CD14-positive monocyte (primary cell): ENCODE measurements at places on chromosomes 7 and 10. TPM values are rescaled to one million over a fixed set of nuclear protein-coding genes. Genes with fewer than 3 reads are reported as not detected.
A peak's percentile ranks its signal among the peaks of the same experiment; 100 is the strongest.

TFAM gene
- polyA plus RNA-seq, result 4.7 and 5.9 TPM in 2 replicates

CRYGN gene
- not detected in 2 replicates for polyA plus RNA-seq

ITGB8 gene
- 0.01 and 0.03 TPM in 2 replicates for polyA plus RNA-seq

CCDC146 gene
- 2.0 and 7.2 TPM in 2 replicates for polyA plus RNA-seq

GBX1 gene
- not detected in 2 replicates for polyA plus RNA-seq

C10orf53 gene
- not detected for polyA plus RNA-seq

OTUD1 gene
- polyA plus RNA-seq, result 18.8 TPM

INA gene
- polyA plus RNA-seq, result not detected in 2 replicates

PHYHIPL gene
- polyA plus RNA-seq, result not detected

KCND2 gene
- not detected for polyA plus RNA-seq

GRCh38 chr10:30763918-30764317 is 134.4 kb upstream of the LYZL2 start:
- DNase-seq, result peak; percentile 17
- H3K4me1 ChIP-seq, result peaks cover 8% of the 10 kb centered on the region
- H3K36me3 ChIP-seq, result no peaks in the 10 kb centered on the region
- H3K27ac ChIP-seq, result no peak overlapping the region
- peak overlapping the region; percentile 38 for H3K4me3 ChIP-seq
- no peaks in the 10 kb centered on the region for H3K27me3 ChIP-seq

DNA sequence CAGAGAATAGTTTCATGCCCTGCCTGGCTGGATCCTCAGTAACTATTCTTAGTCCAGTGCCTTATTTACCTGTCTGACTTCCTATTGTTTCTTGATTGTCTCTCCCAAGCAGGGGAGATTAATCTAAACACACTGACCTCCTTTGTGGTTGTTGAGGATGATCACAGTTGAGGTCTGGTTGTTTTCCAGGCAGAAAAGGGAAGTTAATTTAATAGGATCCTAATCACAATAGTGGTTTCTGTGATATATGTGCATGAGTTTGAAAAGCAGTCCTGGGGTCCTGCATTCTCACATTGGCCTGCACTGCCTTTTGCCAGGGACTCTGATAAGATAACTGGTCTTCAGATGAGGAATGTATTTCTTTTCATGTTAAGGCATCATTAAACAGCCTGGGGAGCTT is 130.1 kb downstream of the SND1 start:
- no peak for DNase-seq
- H3K27me3 ChIP-seq, result no peaks in the 10 kb centered on the region
- H3K4me3 ChIP-seq, result no peak overlapping the region

- no peaks in the 10 kb centered on the region for H3K4me1 ChIP-seq
- no peak overlapping the region for H3K4me3 ChIP-seq
- no peaks in the 10 kb centered on the region for H3K27me3 ChIP-seq
- no peak overlapping the region for H3K27ac ChIP-seq
- H3K36me3 ChIP-seq, result peaks cover 93% of the 10 kb centered on the region
Observed at GRCh38 chr10:92502296-92502808, 71.5 kb downstream of the IDE start.

DNA sequence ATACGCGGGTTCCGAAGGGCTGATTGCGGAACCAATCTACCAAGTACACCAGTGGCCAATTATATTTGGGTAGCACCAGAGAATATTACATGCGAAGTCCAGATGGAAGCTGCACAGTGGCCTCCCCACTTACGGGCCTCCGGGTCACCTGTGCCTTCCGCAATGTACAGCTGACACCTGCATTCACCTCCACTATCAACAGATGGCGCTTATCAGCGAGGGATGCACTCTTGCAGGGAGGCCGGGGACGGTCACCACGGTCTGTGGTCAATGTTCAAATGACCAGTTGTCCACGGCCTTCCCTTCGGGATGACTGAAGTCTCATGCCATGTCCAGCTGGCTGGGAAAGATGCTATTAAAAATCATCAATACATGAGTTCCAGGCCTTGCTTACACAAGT is 47.6 kb downstream of the SLIT1 start:
- H3K36me3 ChIP-seq, result no peaks in the 10 kb centered on the region
- H3K4me3 ChIP-seq, result no peak overlapping the region
- no peaks in the 10 kb centered on the region for H3K27me3 ChIP-seq
- peaks cover 18% of the 10 kb centered on the region for H3K4me1 ChIP-seq
- H3K27ac ChIP-seq, result no peak overlapping the region
- DNase-seq, result no peak

DNA sequence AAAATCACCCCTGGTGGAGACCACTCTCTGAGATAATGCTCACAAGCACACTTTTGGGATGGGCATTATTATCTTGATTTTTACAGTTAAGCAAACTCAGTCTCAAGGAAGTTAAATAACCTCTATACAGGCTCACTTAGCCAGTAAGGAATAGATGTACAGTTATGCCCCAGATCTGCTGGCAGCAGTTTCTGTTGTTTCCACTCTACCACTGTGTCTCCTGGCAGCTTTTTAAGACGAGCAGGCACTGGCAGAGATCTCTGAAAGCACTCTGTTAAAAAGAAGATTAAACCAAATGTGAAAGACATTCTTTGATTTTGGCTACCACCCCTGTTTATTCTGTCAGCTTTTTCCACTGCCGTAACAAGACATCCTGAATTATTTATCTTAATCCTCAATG is 73.2 kb downstream of the SRI start:
- H3K4me3 ChIP-seq, result no peak overlapping the region
- H3K27ac ChIP-seq, result no peak overlapping the region
- H3K4me1 ChIP-seq, result no peaks in the 10 kb centered on the region
- no peak for DNase-seq
- H3K36me3 ChIP-seq, result no peaks in the 10 kb centered on the region
- no peaks in the 10 kb centered on the region for H3K27me3 ChIP-seq

GRCh38 chr7:112449353-112449752 is 907 bp upstream of the IFRD1 start:
- H3K27ac ChIP-seq, result peak overlapping the region; percentile 97
- H3K27me3 ChIP-seq, result no peaks in the 10 kb centered on the region
- H3K4me1 ChIP-seq, result peaks cover 24% of the 10 kb centered on the region
- DNase-seq, result peak; percentile 55
- no peaks in the 10 kb centered on the region for H3K36me3 ChIP-seq

DNA sequence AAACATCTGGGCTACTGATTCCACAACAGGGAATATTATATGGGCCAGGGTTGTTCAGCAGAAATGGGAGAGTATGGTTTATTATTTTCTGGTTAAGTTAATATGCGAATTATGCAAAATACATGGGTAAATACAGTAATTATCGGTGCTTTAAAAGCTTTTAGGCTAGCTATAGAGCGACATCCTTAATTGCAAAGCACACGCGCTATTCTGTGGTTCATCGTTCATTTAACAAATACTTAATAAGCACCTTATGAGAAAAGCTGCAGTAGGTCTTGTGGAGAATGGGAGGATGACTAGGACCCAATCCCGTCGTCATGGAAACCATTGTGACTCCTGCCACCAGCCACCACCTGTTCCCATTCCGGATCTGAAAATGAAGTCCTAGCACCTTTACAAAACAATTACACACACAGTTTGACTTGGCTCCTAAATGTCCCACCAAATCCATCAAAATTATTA is 623 bp upstream of the CEP41 start:
- H3K27ac ChIP-seq, result no peak overlapping the region
- no peaks in the 10 kb centered on the region for H3K36me3 ChIP-seq
- H3K27me3 ChIP-seq, result no peaks in the 10 kb centered on the region

GRCh38 chr10:113161066-113161465 is 211.0 kb downstream of the TCF7L2 start:
- no peaks in the 10 kb centered on the region for H3K27me3 ChIP-seq
- H3K4me1 ChIP-seq, result peaks cover 22% of the 10 kb centered on the region
- H3K36me3 ChIP-seq, result peaks cover 58% of the 10 kb centered on the region
- no peak overlapping the region for H3K4me3 ChIP-seq
- no peak overlapping the region for H3K27ac ChIP-seq

DNA sequence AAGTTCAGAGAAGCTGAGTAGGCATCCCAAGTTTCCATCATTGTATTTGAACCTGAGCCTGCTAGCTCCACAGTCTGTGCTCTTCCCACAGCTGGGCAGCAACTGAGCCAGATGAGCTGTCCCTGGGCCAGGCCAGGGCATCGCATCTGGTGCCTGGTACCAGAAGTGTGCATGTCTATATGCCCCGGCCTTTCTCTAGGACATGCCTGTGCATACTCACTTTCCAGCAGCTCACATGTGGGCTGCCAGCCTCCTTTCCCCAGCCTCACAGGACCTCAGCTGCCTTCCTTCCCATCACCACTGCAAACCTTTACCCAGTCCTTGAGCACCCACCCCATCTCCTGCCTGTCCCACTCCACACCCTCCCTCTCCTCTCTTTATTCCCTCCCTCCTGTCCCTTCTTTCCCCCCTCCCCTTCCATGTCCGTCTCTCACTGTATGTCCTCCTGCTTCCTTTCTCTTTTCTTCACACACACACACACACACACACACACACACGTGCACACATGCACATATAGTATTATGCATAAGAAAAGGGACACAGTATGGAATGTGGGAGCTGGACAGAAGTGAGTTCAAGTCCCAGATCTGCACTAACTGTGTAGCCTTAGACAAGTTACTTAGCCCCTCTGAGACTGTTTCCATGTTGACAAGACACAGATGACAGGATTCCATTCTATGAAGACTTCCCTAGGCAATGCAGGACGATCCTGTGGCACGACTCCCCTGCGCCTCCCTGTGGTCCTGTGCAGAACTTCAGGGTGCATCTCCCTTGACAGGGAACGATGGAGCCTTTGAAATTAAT is 10.9 kb downstream of the CDHR1 start:
- no peak overlapping the region for H3K4me3 ChIP-seq
- H3K36me3 ChIP-seq, result no peaks in the 10 kb centered on the region
- no peaks in the 10 kb centered on the region for H3K27me3 ChIP-seq
- no peaks in the 10 kb centered on the region for H3K4me1 ChIP-seq
- H3K27ac ChIP-seq, result no peak overlapping the region

GRCh38 chr7:96614154-96614867 is 95.3 kb downstream of the SEM1 start:
- no peak overlapping the region for H3K4me3 ChIP-seq
- no peaks in the 10 kb centered on the region for H3K27me3 ChIP-seq
- H3K4me1 ChIP-seq, result no peaks in the 10 kb centered on the region
- H3K27ac ChIP-seq, result no peak overlapping the region
- H3K36me3 ChIP-seq, result no peaks in the 10 kb centered on the region

- peaks cover 28% of the 10 kb centered on the region for H3K36me3 ChIP-seq
- DNase-seq, result peak; percentile 46
- peak overlapping the region; percentile 88 for H3K27ac ChIP-seq
- H3K4me1 ChIP-seq, result peaks cover 48% of the 10 kb centered on the region
- H3K27me3 ChIP-seq, result no peaks in the 10 kb centered on the region
Observed at GRCh38 chr7:103343758-103344452, 662 bp downstream of the DNAJC2 start.

DNA sequence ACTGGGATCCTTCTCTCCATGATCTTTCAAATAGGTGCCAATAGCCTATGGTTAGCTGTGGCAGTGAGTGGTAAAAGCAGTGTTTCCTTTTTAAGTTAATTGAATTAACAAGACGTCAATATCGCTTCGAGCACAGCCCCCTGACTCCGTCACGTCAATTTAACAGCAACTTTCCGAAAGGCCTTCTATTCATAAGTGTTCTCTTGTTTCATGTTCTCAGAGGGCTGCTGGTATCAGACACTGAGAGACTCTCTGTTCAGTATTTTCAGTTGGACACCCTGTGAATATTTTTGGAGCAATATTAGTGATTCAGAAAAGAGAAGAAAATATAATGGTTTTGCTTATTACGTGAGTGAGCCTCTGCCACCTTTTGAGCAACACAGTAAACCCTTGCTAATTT is 174.2 kb upstream of the INSYN2A start:
- no peak overlapping the region for H3K4me3 ChIP-seq
- no peaks in the 10 kb centered on the region for H3K27me3 ChIP-seq
- H3K27ac ChIP-seq, result no peak overlapping the region
- H3K36me3 ChIP-seq, result no peaks in the 10 kb centered on the region
- no peaks in the 10 kb centered on the region for H3K4me1 ChIP-seq
- no peak for DNase-seq

DNA sequence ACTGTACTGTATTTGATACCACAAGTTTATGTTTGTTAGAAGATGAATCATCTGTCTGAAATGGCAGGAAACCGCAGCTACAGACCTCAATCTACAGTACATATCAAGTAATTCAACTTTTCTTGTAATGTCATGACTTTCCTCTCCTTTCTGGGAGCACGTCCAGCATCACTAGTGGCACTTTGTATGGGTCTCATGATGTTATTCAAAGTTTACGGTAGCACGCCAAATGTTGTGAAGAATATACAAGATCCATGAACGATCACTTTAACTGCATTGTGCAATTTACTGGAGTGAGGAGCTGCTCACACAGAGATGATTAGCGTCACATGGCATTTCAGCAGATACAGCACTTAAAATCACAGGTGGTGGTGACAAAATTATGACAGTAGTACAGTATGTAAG is 257.8 kb upstream of the GNAI1 start:
- H3K4me1 ChIP-seq, result no peaks in the 10 kb centered on the region
- DNase-seq, result no peak
- no peak overlapping the region for H3K27ac ChIP-seq
- no peak overlapping the region for H3K4me3 ChIP-seq
- no peaks in the 10 kb centered on the region for H3K27me3 ChIP-seq
- no peaks in the 10 kb centered on the region for H3K36me3 ChIP-seq

DNA sequence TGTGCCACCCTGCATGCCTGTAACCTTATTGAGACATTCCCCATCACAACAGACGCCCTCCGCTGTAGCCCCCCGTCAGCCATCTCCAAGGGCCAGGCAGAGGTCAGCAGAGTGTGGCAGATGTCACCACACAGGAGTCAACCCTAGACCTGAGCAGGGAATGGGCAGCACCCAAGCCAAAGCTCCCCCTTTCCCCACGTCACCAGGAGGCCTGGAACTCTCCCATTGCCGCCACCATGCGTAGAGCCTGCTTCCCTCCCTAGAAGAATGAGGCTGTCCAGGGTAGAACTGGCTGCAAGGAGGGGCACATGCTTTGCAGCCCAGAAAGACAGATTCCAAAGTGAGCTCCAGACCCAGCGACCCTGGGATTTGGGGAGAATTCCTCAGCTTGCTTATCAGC is 342.9 kb downstream of the TNS3 start:
- DNase-seq, result no peak
- no peaks in the 10 kb centered on the region for H3K4me1 ChIP-seq
- no peaks in the 10 kb centered on the region for H3K27me3 ChIP-seq
- no peak overlapping the region for H3K27ac ChIP-seq
- H3K4me3 ChIP-seq, result no peak overlapping the region
- no peaks in the 10 kb centered on the region for H3K36me3 ChIP-seq

DNA sequence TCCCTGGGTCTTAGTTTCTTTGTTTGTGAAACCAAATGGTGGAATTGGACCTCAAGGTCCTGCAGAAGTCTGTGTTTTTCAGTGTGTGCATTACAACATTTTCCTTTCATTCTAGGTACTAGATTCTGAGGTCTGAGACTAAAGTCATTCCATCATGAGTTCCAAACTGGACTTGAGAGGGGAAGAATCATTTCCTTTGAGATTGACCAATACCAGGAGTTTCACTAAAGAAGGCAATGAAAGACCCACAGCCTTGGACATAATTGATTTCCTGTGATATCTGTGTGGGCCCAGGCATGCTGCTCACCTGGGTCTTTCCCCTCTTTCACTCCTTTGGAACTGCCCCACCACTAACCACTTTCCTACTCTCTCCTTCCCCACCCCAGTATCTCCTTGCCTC is 18.2 kb downstream of the TAS2R41 start:
- no peak overlapping the region for H3K27ac ChIP-seq
- no peaks in the 10 kb centered on the region for H3K27me3 ChIP-seq
- H3K4me3 ChIP-seq, result no peak overlapping the region
- DNase-seq, result no peak

- no peaks in the 10 kb centered on the region for H3K4me1 ChIP-seq
- H3K36me3 ChIP-seq, result no peaks in the 10 kb centered on the region
- H3K27me3 ChIP-seq, result no peaks in the 10 kb centered on the region
Observed at GRCh38 chr10:71082960-71083715, 129.2 kb upstream of the UNC5B start.

GRCh38 chr10:15058689-15059088 is 14.9 kb downstream of the OLAH start:
- DNase-seq, result no peak
- no peak overlapping the region for H3K4me3 ChIP-seq
- H3K4me1 ChIP-seq, result no peaks in the 10 kb centered on the region
- no peaks in the 10 kb centered on the region for H3K27me3 ChIP-seq
- no peaks in the 10 kb centered on the region for H3K36me3 ChIP-seq
